ENCODE measurements at places on chromosomes 7 and 10.

DNA sequence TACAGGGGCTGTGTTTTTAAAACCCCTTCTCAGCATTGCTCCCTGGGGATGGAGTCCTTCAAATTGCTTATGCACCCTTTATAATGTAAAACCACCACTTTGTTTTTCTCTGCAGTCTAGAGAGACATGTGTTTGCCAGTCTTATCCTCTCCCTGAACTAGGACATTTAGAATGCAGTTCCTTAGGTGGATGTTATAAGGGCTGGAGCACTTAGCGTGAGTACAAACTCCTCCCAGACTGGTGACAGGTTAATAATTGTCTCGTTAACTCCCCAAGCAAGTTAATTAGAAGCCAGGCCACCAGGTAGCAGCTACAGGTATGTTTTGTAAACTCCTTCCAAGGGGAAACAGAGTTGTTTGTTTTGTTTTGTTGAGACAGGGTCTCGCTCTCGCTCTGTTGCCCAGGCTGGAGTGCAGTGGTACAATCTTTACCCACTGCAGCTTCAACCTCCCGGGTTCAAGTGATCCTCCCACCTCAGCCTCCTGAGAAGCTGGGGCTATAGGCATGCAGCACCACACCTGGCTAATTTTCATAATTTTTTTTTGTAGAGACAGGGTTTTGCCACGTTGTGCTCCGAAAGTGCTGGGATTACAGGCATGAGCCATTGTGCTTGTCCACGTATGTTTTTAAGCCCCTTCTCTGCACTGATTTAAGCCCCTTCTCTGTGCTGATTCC, 100.2 kb downstream of the FAM107B start:
- no peak for DNase-seq

- no peak for DNase-seq
Measured at GRCh38 chr7:15651693-15652092, 34.8 kb downstream of the MEOX2 start.

DNA sequence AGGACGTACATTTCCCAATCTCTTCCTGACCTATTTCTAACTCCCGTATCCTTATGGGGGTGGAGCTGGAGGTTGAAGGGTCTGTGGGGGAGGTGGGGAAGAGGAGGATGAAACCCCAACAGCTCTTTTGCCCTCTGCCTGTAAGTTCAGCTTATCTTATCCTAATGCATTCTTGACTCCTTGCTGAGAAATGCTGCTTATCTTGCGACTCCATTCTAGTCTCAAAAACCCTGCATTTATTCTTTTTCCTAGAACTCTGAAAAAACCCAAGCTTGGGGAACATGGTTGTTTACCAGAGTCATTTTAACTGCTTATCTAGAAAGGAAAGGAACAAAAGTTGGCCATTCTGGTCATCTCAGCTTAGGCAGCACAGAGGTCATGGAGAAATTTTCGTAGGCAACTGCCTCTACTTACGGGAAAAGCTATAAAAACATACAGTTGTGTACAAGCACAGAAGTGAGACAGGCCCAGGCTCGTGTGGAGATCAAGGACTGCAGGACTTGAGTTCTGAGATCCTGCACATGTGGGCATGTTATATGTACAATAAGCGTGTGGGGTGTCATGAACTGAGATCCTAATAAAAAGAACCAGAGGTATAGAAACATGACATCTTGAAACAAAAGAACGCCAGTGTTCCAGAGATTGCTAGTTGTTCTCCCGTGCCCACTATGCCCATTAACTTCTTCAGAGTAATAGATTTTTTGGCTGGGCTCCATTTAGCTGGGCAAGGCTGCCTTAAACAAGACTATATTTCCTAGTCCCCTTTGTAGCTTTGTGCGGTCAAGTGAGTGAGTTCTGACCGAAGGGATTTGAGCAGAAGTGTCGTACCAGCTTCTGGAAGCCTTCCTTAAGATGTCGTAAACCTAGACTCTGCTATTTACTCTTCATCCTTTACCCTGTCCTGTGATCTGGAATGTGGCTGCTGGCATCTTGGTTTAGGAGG, 9.6 kb downstream of the INMT start:
- DNase-seq, result no peak

DNA sequence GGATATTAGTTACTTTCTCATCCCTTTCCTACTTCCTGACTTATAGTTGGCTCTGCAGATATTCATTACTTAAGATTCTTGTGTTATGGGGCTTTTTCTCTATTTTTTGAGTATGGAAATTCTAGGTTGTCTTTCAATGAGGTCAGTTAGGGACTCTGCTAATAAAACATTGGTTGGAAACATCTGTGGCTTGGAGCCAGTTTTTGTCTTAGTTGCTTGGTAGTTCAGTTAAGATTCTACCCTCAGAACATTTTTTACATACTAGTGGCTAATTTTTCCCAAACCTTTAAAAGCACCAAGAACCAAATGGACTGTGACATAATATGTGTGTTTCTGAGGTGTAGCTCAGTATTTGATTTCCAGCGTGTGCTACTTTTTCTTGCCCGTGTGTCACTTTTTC, 305.6 kb upstream of the FZD1 start:
- no peak for DNase-seq

- DNase-seq, result no peak
Measured at GRCh38 chr7:17495655-17496394, 197.4 kb downstream of the AHR start.

DNA sequence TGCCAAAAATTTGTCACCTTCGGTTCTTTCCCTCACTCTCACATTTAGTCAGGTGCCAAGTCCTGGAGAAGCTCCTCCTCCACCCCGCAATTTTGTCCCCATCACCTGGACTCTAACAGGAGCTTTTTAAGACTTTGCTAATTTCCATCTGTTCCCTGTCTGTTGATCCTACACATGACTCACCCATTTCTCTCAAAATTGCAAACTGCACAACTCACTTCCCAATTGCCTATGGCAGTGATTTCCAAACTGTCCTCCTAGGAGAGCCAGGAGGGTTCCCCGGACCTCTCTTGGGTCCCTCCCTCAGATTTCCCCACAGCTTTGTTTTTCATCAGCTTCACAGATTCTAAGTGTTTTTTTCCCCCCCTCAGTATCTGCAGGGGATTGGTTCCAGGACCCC, 120.3 kb downstream of the WNT2 start:
- DNase-seq, result no peak

- DNase-seq, result no peak
Measured at GRCh38 chr10:20836401-20836800, 60.7 kb downstream of the NEBL start.

DNA sequence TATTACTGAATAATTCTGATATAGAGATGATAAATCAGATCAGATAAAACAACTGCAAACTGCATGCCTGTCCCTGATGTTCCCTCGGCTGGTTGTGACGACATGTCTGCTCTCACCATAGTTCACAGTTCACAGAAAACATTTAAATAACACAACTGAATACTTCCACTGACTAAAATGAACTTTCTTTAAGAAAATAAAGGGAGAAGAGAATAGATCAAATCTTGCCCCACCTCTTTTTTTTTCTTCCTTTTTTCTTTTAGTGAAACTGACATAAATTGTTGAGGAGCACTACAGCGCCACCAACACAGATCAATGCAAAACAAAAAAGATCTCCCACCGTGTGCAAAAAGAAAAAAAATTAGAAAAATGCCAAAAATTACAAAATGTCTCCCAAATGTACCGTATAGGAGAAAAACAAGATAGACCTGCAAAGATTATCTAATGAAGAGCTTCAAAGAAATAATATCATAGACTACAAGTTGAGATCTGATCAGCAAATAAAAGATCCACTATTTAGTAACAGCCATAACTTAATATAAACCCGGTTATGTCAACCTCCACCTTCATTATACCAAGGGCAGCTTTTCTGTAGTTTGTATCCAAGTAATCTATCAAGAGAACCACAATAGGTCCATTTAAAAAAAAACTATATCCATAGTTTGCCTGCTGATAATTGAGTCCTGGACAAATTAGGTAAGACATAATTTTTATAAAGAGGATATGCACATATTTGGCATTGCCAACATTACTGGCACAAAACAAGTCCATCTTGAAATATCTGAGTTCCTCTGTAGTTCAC, 30.7 kb upstream of the EPC1 start:
- DNase-seq, result no peak

DNA sequence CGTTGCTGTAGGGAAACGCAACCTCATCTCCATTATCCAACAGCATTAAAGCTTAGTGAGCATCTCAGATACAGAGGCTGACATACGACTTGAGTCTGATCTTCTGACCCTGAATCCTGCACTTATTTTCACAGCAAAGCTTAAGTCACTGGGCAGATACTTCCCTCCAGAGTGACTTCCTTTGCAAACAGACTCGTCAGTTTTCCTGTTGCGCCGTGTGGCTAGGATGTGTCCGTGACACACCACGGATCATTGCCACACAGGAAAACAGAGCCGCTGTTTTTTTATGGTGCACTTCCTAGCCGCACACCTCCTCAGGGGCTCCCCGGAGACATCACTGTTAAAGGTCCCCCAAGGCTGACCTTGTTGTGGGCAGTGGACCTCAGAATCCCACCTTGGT, 94.9 kb upstream of the MKI67 start:
- DNase-seq, result no peak

GRCh38 chr7:101845974-101846373, 28.5 kb downstream of the CUX1 start:
- no peak for DNase-seq

- no peak for DNase-seq
Measured at GRCh38 chr7:130872341-130872740, 138.3 kb upstream of the KLF14 start.

DNA sequence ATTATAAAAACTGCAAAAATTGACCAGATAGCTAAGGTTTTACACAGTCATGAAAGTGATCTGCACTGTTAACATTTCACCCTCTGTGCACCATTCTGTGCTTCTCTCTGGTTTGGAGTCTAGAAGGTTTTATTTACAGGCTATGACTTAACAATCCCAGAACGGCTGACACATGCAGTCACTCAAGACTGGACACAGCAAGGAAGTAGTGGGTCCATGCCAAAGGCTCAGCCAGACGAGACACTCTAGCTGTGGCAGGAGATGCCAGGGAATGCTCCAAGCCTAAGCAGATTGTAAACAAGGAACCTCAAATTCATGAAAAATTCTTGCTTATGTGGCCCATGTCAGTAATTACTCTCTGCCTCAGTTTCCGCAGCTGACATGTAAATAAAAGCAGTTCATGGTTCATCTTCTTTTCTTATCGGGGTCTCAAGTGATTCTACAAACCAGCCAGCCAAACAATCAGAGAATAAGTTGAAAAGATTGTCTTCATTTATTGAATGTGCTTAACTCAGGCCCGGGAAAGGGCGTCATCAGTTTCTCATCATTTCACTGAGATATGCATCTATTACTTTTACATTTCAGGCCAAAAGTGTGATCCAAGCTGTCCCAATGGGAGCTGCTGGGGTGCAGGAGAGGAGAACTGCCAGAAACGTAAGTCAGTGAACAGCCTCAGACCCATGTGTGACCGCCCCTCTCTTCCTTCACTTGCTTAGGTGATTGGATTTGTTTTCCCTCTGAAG, 132.1 kb downstream of the EGFR start:
- DNase-seq, result no peak

DNA sequence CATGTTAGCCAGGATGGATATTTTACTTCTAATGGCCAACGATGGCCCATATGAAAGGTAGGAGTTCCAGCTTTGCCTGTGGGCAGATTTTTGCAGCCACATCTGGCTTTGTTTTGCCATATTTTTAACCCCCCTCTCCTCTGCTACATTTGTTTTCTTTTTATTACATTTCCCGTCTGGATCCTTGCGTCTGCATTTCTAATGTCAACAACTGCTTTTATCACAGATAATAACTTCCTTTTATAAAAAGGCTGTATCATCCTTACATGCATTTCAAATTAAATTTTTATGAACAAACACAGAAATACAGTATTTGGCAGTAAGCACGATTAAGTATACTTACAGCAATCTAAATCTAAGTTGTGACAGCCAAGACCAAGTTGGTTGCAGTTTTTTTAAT, 156.0 kb downstream of the BAMBI start:
- DNase-seq, result no peak

GRCh38 chr10:33521062-33521461, 186.6 kb upstream of the NRP1 start:
- DNase-seq, result no peak

GRCh38 chr10:78811174-78811573, 257.6 kb upstream of the ZMIZ1 start:
- DNase-seq, result no peak

GRCh38 chr7:84914598-84914997, 272.3 kb downstream of the SEMA3D start:
- DNase-seq, result no peak

GRCh38 chr7:74655768-74656440, 1.6 kb upstream of the GTF2I start:
- no peak for DNase-seq

GRCh38 chr7:49397750-49398149, 375.7 kb upstream of the VWC2 start:
- no peak for DNase-seq

GRCh38 chr7:143372070-143372469, 9.1 kb upstream of the ZYX start:
- DNase-seq, result no peak

DNA sequence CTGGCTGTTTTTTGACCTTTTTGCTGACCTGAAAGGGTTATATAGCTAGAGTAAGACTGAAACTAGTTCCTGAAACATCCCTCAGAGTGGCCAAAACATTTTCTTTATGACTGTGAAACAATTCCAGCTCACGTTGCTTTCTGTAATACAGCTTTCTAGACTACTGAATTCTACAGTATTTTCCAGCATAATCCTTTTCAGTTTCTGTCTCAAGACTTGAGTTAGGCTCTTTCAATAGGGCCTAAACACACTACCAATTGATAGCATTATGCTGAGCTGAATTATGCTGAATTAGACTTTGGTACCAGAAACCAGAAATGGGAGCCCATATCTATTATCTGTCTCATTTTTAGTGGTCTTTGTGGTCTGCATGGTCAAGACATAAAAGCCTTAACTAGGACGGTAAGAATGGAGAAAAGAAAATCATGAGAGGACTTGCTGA, 72.6 kb downstream of the EPDR1 start:
- DNase-seq, result no peak

- DNase-seq, result no peak
Measured at GRCh38 chr7:50153148-50153547, 60.1 kb upstream of the ZPBP start.

- no peak for DNase-seq
Measured at GRCh38 chr10:116226053-116226452, 47.0 kb downstream of the GFRA1 start.

DNA sequence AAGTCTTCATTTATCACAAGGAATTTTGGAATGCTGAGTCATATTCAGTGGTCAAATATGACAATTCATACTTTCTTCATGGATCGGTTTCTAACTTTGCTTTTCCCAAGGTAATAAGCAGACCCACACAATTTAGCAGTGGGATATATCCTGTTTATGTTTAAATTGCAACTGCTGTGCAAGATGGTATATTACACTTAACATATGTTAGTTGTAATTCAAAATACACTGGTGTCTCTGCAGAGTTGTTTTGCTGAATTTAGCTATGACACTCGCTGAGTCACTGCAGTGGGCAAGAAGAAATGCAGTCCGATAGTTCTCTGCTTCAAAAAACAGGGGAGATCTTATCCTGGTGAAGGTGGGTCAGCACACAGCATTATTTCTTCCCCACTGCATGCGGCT, 194.8 kb upstream of the PTN start:
- no peak for DNase-seq

DNA sequence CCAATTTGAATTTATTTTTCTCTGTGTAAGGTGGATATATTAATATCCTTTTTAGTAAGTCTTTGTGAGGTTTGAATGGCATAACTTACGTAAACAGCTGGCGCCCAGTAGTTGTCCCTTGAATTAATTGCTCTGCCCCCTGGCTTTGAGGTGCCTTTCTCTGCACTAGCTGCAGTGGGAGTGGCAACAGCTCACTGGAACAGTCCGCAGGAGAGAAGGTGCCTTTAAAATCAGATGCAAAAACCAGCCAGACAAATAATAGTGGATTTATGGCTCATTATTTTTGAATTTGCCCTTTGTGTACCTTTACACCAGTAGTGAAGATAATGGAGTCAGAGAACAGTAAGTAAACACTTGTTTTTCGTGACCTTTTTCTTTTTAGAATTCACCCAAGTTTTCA, 11.8 kb downstream of the FERD3L start:
- DNase-seq, result no peak

Measured in NT2/D1 (cell line).